ENCODE measurements at places on chromosomes 16 and 17.

- no peak for DNase-seq
Observed at GRCh38 chr17:73093286-73093685, 798 bp upstream of the SLC39A11 start.

DNA sequence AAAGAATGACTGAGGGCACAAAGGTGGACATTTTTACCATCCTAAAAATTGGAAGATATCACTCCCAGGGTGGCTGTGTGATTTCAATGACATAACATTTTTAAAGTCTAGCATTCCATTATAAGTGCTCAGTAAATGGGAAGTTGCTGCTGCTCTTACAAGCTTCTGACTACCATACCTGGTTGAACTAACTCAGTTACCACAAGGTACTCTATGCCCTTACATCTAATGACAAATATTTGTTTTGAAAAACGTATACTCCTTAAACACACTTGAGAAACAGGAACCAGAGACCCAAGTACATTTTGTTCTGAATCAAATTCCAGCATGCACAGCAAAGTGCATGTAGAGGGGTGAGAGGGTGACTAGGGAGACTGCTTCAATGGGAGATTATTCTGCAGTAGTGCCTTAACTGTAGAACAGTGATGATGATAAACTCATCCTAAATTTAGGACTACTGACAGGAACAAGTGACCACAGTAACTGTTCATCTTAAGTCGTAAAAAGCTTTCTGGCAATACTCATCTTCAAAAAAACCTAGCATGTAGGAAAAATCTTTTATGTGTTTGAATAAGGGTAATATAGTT lies 83.5 kb downstream of the KANSL1 start:
- DNase-seq: no peak

DNA sequence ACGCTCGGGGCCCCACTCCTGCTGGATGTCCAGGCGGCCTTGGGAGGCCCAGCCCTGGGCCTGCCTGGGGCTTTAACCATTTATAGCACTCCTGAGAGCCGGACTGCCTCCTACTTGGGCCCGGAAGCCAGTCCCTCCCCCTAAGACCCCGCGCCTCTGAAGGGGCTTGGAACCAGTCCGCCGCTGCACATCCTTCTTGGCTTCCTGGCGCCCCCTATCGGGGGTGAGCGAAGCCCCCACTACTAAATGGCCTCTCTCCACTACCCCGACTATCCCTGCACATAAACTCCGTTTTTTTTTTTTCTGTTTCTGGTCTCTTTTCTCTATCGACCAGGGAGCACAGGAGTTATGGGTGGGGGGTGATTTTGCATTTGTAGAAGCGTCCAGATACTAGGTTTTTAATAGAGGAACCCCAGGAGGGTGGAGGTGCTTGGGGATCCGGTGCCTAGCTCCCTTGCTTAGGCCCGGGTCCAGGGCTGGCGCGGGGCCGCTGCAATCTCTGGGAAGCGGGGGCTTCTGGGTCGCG lies 633 bp upstream of the NOL3 start:
- DNase-seq: no peak

DNA sequence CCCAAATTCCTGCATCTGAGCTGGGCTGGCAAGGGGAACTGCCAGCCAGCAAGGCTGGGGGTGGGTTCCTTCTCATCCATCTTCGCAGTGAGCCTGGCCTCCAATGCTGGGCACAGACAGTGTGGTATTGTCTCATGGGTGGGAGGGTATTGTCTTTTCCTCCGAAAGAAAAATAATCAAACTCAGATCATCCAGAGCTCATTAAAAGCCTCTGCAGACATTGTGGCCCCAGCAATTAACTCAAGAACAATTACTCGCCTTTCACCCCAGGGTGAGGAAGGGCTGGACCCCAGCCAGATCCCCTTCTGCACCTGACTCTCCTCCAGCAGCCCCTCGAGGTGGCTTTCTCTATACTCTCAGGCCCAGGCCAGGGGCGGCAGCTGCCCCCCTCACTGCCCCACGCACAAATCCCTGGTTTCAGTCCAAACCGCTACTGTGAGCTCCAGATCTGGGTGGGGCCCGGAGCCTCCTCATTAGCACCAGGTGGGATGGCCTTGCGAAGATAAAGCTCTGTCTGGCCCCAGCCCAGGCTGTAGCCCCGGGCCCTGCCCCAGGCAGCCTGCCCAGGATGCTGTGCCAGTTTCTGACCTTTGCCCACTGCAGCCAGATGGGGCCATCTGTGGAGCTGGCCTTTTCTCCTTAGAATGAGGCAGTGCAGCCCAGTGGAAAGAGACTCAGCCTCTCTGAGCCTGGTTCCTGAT lies 2.3 kb upstream of the KRT15 start:
- no peak for DNase-seq

- no peak for DNase-seq
Observed at GRCh38 chr17:36899250-36900159, 37.8 kb upstream of the LHX1 start.

- DNase-seq: no peak
Observed at GRCh38 chr17:50458701-50459676, 9.7 kb downstream of the CHAD start.

- no peak for DNase-seq
Observed at GRCh38 chr16:87391324-87391949, 699 bp upstream of the MAP1LC3B start.

DNA sequence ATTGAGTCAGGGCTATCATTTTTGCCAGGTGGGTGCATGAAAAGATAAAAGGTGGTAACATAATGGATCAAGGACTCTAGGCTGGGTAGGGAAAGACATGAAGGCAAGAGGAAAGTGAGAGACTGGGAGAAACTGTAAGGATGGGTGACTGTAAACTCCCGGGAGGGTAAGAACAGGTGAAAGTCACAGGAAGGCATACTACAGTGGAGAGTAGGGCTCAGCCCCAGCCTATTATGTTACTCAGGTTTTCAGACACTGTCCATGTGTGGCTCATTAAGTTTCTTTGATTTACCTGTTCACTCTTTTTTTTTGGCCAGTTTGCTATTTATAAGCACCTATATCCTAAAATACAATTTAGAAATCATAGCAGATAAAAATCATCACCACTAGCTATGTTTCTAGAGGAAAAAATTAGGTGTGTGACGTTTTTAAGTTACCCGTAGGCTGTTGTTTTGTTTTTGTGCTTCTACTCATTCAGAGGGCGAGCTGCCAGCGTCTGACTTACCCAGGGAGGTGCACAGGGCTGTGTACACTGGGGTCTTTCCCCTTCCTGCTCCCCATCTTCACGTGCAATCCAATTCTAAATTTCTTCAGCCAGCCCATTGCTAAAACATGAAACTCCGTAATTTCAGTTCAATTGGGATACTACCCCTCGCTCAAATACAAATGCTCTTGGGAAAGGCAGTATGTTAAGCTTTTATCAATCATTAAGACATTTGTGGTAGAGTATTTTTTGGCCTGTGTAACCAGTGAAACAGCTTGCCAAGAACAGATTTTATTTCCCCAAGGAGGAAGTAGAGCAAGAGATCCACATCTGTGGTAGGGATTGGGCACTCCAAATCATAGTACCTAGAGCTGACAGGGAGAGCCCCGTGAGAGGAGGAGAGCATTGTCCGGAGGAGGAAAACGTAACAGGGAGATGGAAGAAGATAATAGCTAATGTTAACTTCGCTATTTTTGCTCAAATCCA lies 21.7 kb upstream of the VWA3A start:
- no peak for DNase-seq

- no peak for DNase-seq
Observed at GRCh38 chr17:35660902-35661301, 70.5 kb upstream of the RASL10B start.

DNA sequence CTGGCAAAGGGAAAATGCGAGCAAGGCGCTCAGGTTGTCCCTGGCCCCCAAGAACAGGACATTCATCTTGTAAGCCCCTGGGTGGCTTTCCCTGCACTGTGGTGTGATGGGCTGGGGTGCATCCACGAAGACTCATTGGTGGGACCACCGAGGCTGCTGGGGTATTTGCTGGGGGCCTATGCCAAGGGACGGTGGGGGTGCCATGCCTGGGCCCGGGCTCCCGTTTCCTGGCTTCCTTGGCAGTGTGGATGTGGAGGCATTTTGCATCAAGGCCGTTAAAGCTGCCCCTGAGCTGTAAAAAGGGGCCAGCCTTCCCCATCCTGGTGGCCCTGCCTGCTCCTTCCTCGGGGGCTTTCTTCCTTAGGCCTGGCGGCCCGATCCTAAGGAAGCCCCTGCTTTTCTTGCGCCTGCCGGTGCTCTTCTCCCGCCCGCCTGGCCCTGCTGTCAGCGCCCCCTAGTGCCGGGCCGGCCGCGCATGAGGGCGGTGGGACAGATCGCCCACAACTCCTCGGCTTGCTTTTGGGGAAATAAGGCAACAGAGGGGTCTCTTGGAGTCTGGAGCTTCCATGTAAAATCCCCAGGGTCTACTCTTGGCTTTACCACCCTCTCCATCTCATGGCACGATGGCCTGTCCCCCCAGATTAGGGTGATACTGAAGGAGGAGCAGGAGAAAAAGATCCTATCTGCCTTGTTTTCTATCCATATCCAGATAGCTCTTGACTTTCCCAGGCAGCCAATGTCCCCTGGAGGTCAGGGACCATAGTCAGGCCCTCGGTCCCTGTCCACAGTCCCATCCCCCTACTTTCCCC lies 9.8 kb upstream of the TBX2 start:
- DNase-seq: no peak

All from left kidney (tissue), 8 donors.